ENCODE measurements at places on chromosomes 6 and 20.

- no peak for DNase-seq
Observed at GRCh38 chr6:38696345-38696744, 6.6 kb downstream of the GLO1 start.

GRCh38 chr6:63395381-63395780, 75.6 kb upstream of the LGSN start:
- no peak for DNase-seq

DNA sequence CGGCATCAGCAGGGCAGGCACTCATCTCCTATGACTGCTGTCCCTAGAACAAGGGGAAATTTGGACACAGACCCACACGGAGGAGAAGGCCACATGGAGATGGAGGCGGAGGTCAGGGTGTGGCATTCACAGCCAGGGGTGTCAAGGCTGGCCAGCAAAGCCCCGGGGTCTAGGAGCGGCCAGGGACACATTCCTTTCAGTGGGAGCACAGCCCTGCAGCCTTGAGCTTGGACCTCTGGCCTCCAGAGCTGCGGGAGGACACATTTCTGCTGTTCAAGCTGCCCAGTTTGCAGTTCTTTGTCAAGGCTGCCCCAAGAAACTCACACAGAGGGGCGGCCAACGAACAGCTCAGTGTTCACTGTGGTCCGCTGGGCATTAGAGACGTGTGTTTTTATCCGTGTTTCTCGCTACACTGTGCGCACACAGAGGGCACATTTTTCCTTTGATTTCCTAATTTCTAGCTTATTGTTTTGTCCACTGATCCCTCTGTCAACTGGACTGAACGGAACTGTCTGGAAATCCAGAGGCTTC, 93.4 kb upstream of the MPC1 start:
- DNase-seq, result no peak

GRCh38 chr6:79404261-79404660, 133.0 kb downstream of the LCA5 start:
- DNase-seq, result no peak

GRCh38 chr6:73452107-73452461, at the start of gene CGAS:
Gene CGAS (minus strand): TSS chr6:73452297. CDS start chr6:73452181, 116 bp downstream.
- DNase-seq, result no peak

DNA sequence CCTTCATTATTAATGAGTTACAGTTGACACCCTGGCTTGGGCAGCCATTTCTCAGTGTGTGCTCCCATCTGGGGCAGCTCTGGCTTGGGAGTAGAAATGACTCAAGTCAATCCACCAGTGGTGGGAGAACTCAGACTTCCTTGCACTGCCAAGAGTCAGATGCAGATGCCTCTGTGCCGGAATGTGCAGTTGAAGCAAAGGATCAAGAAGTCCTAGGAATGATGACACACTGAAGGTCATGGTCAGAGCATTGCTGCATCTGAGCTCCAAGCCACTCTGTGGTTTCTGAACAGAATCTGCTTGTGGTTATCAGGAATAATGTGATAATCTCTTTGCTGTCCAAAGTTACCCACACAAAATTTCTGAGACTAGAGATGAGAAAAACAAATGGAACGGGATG, 19.5 kb upstream of the PAX1 start:
- no peak for DNase-seq

DNA sequence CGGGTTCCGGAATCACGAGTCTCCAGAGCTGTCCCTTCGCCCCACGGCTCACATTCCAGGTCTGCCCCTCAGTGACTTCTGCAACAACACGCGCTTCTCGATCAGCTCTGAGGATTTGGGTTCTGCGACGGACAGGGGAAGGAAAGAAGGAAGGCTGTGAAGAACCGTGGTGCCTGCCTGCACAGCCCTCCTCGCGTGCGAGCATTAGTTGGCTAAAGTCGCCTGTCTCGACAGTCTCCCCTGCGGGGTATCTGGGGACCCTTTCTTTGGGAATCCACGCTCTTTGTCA, 23.1 kb downstream of the VPS52 start:
- no peak for DNase-seq
